ENCODE measurements at places on chromosomes 11 and 22. TPM values are rescaled to one million over a fixed set of nuclear protein-coding genes. Genes with fewer than 3 reads are reported as not detected.

Gene CBLIF
- total RNA-seq: not detected

Gene ST14
- total RNA-seq: 0.25 TPM

Gene PDHX
- total RNA-seq: 17.3 TPM

Gene NPTXR
- total RNA-seq: 4.2 TPM

Gene GGTLC2
- not detected for total RNA-seq

Gene GPR83
- not detected for total RNA-seq

Gene RRP7A
- total RNA-seq: 48.3 TPM

Gene CHADL
- 1.8 TPM for total RNA-seq

Gene OR6A2
- not detected for total RNA-seq

Gene FAM89B
- total RNA-seq: 23.3 TPM

Gene MLC1
- total RNA-seq: 0.16 TPM

Gene TUG1
- total RNA-seq: 86.2 TPM

Gene LRRC74B
- total RNA-seq: not detected

Gene CYP2D6
- 7.5 TPM for total RNA-seq

Gene SCGB1A1
- not detected for total RNA-seq

Gene ANO9
- total RNA-seq: 114 TPM

Gene APOL6
- total RNA-seq: 39.3 TPM

Gene RBFOX2
- total RNA-seq: 2.4 TPM

Gene RSF1
- total RNA-seq: 91.9 TPM

Gene KRTAP5-1
- total RNA-seq: not detected

Gene RAG1
- total RNA-seq: 0.22 TPM

Gene LDHAL6A
- total RNA-seq: not detected

Gene MRGPRE
- total RNA-seq: not detected

Gene TMEM41B
- 42.7 TPM for total RNA-seq

Gene PHF21A
- total RNA-seq: 59.5 TPM

Gene MPPED2
- 1.7 TPM for total RNA-seq

Gene LRRC75B
- total RNA-seq: not detected

Gene CCDC73
- not detected for total RNA-seq

Gene PRG3
- total RNA-seq: not detected

Gene OR2AG2
- total RNA-seq: not detected

Gene SDF2L1
- 20.0 TPM for total RNA-seq

Gene SLC6A5
- not detected for total RNA-seq

Gene NNMT
- total RNA-seq: not detected

Gene PGA5
- total RNA-seq: not detected

Gene LGALS1
- total RNA-seq: 85.1 TPM

Gene C11orf52
- total RNA-seq: not detected

Gene RAB38
- total RNA-seq: 0.28 TPM

Gene DDX17
- total RNA-seq: 462 TPM

Gene OR52N4
- 0.96 TPM for total RNA-seq

Gene SLC22A6
- total RNA-seq: not detected

Gene IL17REL
- total RNA-seq: not detected

Gene RFPL3
- not detected for total RNA-seq

Gene OR8A1
- total RNA-seq: not detected

Gene CFAP68
- total RNA-seq: 21.0 TPM

Gene KCNJ4
- not detected for total RNA-seq

Gene OR52I2
- total RNA-seq: not detected

Gene SULT4A1
- not detected for total RNA-seq

Gene CRYBA4
- not detected for total RNA-seq

Gene GRM5
- not detected for total RNA-seq

Gene ARHGAP20
- total RNA-seq: not detected

Gene OR10A2
- total RNA-seq: not detected

Gene IGLL1
- not detected for total RNA-seq

Gene SPDYC
- total RNA-seq: not detected

Data from CD4-positive, alpha-beta T cell (primary cell).